Endothelial cell of umbilical vein (primary cell): ENCODE measurements at places on chromosomes 13 and 19.

DNA sequence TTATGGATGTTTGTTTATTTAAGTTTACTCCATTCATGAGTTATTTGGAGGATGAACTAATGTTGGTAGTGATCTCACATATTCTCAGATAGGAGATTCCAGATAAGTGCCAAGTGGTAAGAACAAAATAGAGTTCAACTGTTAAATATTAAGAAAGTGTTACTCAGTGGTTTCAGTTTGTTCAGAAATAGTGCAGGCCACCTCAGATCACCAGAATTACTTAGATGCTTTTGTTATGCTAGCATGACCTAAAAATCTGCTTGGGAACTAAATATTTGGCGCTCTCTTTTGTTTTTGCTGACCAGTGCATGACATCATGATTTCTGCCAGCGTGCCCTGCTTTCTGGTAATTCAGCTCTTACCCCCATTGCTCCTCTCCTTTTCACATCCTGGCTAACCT is 15.6 kb downstream of the CLDN10 start:
- DNase-seq, result no peak

GRCh38 chr13:79485014-79485811 is 4.3 kb downstream of the NDFIP2 start:
- DNase-seq, result no peak

DNA sequence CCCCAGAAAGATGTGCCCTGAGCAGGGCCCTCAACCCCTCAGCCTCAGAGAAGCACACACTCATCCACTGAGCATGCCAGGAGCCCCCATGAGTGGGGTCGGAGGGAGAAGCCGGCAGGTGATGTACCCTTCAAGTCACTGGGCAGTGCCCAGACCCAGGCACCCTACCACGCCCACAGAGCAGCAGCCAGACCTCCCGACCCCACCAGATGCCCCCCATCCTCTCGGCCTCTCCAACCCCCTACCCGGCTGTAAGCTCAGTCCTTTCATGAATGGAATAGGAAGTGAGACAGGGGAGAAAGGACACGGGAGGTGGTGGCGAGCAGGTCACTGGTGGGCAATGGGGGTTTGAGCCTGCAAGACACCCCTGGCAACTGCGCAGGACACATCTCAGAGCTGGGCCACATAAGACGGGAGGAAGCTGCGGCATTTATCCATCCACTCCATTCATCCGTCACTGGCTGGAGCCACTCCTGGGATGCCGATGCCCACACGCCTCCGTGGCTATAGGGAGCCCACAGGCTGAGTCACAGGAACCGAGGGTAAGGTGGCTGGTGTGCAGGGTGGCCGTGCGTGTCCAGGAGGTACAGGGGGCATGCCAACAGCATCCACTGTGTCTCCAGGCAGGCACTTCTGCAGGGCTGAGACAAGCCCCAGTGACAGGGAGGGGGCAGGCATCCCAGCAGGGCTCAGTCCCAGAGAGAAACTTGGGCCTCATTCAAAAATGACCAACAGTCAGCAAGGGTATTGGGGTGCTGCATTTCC is 23.8 kb upstream of the VSTM2B start:
- no peak for DNase-seq

- DNase-seq, result no peak
These were observed 11.1 kb downstream of the ZNF417 start for GRCh38 chr19:57905258-57905657.

DNA sequence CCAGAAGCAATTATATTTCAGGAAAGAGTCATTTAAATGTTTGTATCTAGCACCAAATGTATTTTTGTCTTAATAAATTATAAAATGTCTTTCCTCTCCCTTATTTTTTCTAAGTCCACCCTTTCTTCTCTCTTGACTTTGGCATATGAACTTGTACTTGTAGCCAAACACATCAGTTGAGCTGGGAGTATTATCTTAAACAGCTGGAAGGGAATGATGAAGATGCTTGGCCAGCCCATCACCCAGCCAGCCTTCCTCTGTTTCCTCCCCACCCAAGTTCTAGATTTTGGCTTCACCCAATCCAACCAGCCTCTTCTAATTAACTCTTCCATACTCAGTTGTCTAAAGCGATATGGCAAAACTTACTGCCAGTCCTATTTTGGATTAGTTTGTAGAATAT is 272.5 kb downstream of the ENOX1 start:
- no peak for DNase-seq

DNA sequence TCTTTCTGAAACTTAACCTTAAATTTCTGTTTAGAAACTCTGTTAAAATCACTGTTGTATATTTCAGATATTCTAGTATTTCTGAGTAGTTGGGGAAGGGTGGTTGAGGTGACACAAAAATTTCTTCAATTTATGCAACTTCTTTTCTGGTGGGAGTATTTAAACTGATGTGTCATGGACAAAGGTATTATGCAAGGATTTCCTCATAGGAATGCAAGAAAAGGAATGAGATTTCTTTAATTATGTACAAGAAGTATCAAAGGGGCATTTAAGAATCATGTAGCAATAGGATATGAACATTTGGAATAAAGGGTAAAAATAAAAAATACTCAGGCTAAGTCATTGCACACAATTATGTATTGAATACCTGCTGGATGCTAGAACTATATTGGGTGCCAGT is 575.8 kb upstream of the KLF12 start:
- no peak for DNase-seq

DNA sequence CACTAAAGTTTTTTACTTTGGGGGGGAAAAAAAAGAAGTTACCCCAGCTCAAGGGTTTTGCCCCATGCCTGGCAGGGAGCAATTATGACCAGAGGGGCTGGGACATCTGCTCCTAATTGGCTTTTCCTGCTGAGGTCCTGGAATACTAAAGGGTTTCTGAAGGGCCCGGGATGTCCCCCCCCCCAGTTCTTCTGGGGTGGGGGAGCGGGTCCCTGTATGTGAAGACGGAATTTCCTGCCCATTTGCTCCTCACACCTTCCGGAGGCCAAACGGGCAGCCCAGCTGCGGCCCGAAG is 1.1 kb upstream of the DLL3 start:
- no peak for DNase-seq

DNA sequence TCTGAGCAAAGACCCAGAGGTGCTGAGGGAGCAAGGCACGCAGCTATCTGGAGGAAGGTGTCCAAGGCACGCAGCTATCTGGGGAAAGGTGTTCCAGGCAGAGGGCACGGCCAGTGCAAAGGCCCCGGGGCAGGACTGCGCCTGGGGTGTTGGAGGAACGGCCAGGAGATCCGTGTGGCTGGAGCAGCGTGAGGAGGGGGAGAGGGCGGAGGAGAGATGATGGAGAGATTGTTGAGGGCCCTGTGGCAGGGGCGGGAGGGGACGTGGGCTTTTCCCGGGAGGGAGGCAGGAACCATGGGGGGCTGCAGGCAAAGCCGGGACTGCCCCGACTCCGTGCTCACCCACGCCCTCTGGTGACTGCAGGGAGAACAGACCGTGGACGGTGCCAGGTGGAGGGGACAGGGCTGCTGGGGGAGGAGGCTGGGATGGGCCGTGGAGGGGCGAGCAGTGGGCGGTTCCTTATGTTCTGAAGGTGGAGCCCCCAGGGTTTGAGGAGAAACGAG is 13.3 kb upstream of the MISP start:
- DNase-seq, result peak; percentile 36

- no peak for DNase-seq
These were observed 146.6 kb downstream of the RNF17 start for GRCh38 chr13:24910502-24911132.

DNA sequence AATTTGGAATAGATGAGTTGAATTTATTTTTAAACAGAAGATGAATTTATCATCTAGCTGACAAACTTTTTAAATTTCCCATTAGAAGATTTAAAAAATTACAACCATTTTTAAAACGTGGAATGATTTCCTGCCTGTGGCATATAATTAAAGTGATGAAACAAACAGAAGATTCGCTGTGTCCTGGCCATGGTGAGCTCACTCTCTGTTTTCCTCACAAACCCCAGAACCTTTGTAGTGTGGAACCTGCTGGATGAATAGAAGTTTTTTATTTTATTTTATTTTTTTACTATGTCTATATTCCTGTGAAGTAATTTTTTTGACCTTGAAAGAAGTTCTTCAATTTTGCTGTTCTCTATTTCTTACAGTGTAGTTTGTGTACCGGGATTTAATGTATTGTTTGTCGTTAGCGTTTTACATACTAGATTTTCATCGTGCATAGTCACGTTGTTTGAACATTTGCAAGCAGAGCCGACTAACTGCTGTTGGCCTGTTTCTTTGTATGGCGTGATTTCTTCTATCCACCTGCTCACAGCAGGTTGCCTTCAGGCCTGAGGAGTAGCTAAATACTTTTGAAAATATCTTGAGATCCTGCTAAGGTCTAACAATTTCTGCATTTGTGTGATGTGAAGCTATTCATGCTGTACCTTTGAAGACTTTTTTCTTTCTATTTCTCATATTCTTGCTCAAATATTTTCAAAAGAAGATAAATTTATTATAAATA is 149.2 kb downstream of the GGACT start:
- DNase-seq, result no peak

- DNase-seq, result peak; percentile 17
These were observed 357.9 kb downstream of the KLF12 start for GRCh38 chr13:73776151-73776785.

DNA sequence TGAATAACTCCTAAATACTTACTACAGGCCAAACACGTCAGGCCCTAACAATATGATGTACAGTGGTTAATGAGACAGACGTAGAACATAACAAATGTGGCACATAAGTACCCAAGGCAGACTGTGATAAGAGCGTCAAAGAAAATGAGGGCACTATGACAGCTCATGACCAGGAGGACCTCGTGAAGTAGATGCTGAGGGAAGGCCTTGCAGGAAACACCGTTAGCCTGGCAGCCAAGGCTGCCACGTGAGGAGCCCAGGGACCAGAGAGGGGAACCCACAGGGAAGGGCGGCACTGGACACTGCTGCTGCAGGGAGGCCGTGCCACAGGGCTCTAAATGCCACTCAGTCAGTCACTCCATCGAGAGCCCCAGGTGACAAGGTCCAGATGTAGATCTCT is 5.7 kb downstream of the TUBGCP3 start:
- DNase-seq, result no peak

GRCh38 chr19:12694641-12695040 is 1.8 kb downstream of the FBXW9 start:
- DNase-seq, result no peak

DNA sequence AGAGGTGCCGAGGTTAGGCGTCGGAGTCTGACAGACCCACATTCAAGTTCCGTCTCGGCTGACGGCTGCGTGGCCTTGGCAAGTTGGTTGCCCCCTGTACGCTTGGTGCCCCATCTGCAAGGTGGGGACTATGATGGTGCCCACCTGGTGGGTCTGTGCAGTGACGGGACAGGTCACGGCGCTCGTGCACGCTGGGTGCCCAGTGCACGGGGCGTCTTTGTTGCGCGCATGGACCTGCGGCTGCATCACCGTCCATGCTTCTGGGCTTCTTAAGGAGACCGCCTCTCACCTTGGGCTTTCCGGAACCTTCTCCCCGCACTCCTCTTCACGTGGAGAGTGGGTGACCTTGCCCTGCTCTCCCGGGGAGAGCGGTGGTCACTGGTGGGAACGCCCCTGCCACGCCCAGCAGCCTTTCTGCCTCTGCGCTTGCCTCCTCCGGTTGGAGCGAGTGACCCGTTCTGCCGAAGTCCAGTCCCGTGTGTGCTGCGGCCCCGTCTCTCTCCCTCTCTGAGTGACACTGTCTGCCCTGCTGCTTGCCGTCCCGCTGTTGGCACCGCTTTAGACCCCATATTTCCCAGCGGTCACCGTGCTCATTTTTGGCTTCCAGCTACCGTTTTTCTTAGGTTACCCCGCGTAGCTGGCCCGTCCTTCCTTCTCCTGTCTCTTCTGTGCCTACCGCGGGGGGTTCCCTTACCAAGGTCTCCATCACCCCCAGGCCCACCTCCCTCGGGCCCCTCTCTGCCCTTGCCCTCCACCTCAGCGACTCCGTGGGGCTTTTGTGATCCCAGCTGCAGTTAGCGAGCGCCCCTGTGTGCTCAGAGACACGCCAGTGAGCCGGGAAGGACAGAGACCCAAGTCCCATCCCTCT is 6.4 kb downstream of the ATP11A start:
- DNase-seq, result no peak

- no peak for DNase-seq
These were observed 908.0 kb upstream of the ATXN8OS start for GRCh38 chr13:69199664-69200063.

- DNase-seq, result no peak
These were observed 307.6 kb downstream of the SPRY2 start for GRCh38 chr13:80033286-80033685.

DNA sequence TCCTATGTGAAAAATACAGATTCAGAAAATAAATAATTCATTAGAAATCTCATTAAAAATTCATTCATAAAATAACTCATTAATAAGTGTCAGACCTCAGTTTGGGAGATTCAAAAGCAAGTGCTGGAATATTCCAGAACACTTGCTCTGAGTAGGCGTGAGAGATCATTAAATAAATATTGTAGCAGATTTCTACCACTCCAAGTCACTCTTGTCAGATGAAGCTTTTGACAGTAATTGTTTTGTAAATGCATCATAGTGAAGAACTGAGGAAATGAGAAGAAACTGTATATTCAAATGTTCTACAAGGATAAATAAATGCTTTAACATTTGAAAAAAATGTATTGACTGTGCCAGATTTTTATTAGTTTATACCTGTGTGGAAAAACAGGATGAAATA is 1228.1 kb downstream of the SLITRK1 start:
- DNase-seq, result no peak

DNA sequence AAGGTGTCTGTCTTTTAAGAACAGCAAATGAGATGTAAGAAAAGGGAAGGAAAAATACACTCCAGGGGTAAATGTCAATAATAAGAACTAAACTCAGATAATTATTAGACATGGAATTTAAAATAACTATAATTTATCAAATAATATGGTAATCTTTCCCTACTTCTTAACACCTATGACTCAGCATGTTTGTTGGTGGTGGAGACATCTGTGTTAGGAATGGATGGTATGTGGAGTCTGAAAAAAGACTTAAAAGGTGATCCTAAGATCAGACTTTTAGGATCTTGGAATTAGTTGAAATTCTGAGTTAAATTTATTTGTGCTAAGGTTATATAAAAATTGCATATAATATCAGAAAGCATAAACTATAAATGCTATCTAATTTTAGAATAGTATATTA is 915.1 kb downstream of the SLITRK5 start:
- DNase-seq, result no peak

- DNase-seq, result no peak
These were observed 1534.0 kb upstream of the SPRY2 start for GRCh38 chr13:81874681-81875661.

DNA sequence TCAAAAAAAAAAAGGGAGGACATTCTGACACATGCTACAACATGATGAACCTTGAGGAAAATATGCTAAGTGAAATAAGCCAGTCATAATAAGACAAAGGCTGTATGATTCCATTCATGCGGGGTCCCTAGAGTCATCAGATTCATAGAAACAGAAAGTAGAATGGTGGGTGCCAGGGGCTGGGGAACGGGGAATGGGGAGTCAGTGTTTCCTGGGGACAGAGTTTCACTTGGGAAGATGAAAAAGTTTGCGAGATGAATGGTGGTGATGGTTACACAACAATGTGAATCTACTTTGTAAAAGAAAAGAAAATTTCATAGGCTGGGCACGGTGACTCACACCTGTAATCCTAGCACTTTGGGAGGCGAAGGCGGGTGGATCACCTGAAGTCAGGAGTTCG is 6.1 kb upstream of the CLEC4G start:
- no peak for DNase-seq

- DNase-seq, result no peak
These were observed 4.8 kb downstream of the RUBCNL start for GRCh38 chr13:46382224-46382623.
